ENCODE measurements at places on chromosomes 3 and 15. TPM values are rescaled to one million over a fixed set of nuclear protein-coding genes. Genes with fewer than 3 reads are reported as not detected.

GRCh38 chr3:173930251-173930650, 532.7 kb downstream of the NLGN1 start:
- no peak for DNase-seq

DNA sequence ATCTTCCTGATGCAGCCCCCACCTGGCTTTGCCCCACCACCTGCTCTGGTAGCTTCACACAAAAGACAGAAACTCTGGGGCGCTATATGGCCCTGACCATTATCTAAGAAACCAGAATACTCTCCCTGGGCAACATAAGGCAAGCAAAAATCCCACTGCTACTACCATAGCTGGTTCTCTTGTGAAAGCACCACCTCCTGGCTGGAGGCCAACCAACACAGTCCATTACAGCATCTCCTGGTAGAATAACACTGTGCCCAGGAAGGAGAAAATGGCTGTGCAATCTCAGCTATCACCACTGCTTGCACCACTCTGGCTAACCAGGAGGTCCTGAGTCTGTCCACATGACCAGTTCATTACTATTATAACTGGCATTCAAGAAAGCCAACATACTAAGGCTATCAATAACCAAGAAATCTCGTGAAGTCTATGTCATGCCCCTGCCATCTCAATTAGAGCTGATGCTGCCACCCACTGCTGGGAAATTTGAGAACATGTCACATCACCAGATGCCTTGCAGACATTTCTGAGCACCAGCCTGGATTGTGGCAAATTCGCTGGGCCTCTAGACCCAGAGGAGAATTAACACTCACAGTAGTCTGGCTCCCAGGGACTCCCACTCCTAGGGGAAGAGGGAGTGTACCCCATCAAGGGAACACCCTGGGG, 1114.8 kb downstream of the ROBO2 start:
- no peak for DNase-seq

DNA sequence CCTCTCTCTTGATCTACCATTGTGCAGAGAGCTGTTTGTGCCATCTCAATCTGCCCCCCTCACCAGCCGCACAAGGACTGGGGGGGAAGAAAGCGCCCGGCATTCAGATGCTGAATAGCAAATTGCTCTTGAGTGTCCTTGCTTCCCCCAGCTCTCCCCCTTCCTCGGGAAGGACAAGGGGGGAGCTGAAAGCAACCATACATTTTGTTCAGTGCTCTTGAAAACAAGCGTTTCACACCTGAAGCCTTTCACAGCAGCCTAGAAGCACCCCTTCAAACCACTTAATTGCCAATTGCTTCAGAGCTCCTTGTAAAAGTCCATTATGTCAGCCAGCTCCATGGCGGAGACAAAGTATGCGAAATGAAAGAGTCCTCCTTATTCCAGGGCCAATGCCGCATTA, 540.1 kb downstream of the NR2F2 start:
- no peak for DNase-seq

DNA sequence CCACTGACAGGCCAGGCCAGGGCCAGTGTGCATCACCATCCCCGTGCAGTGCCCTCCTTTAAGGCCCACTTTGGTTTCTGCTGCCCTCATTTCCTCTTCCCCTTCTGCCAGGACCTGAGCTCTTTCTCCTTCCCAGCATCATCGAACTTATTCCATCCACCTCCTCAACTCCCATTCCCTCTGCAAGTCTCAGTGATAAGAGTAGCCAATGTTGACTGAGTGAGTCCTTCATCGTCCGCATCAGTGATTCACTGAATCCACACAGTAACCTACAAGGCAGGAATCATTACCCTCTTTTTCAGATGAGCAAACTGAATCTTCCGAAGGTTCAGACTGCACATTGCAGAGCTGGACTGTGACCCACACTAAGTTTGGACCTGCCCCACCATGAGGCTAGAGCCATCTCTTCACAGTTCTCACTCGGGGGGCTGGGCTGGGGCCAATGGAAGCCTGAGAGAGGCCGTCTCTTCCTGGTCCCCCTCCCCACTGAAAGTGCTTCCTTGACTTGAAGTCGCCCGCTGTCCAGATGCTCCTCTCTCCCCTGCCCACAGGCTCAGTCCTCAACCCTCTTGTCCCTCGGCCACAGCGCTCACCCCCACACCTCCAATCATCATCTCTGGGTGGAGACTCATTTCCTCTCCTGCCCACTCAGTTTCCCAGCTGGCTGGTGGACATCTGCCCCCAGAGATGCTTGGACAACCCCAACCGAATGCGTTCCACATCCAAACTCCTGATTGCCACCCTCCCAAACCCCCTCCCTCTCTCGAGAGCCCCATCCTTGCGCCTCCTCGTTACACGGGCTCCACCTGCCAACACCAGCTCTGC, 15.2 kb upstream of the ANPEP start:
- DNase-seq: no peak

DNA sequence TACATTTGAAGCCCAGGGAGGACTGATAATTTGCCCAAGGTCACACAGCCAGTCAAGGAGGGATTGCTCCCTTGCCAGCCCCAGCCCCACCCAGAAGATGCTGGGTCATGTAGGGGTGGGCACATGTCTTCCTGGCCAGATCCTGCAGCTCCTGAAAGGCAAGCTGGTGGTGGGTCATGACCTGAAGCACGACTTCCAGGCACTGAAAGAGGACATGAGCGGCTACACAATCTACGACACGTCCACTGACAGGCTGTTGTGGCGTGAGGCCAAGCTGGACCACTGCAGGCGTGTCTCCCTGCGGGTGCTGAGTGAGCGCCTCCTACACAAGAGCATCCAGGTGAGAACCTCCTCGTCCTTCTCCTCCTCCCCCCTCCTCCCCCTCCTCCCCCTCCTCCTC, 13.2 kb downstream of the ISG20 start:
- no peak for DNase-seq

DNA sequence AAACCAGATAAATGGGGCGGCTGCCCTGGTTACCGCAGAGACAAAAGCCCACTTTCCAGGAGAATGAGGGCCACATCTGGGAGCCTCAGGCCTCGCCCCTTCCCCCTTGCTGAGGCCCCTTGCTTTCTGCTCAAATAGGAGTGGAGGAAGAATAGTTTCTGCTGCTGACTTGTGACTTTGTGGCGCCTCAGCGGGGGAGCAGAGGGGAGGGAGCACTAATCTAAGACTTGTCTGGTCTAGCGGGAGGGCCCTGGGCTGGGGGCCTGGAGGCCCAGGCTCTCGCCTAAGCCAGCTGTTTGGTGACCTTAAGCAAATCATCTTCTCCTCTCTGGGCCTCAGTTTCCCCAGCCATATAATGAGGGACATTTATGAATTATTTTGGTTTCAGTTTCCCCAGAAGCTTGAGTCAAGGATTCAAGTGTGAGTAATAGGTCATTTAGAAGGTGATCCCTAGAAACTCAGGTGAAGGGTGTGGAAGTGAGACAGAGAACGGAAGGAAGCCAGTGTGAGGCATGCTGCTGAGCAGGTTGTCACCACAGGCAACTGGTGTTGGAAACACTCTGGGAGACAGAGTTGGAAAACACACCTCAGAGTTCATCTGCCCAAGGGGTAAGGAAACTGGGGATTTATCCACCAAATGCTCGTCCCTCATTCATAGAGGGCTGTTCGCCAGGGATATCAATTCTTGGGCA, 25.9 kb upstream of the SMAD3 start:
- DNase-seq: no peak

GRCh38 chr15:90617171-90617570, 87.4 kb downstream of the CRTC3 start:
- no peak for DNase-seq

CCR1 gene
- total RNA-seq: 2.7 TPM
